ENCODE measurements at places on chromosomes 5 and 9. TPM values are rescaled to one million over a fixed set of nuclear protein-coding genes. Genes with fewer than 3 reads are reported as not detected.

- DNase-seq = no peak
Measured at GRCh38 chr9:133773889-133774655, 35.9 kb upstream of the SARDH start.

DNA sequence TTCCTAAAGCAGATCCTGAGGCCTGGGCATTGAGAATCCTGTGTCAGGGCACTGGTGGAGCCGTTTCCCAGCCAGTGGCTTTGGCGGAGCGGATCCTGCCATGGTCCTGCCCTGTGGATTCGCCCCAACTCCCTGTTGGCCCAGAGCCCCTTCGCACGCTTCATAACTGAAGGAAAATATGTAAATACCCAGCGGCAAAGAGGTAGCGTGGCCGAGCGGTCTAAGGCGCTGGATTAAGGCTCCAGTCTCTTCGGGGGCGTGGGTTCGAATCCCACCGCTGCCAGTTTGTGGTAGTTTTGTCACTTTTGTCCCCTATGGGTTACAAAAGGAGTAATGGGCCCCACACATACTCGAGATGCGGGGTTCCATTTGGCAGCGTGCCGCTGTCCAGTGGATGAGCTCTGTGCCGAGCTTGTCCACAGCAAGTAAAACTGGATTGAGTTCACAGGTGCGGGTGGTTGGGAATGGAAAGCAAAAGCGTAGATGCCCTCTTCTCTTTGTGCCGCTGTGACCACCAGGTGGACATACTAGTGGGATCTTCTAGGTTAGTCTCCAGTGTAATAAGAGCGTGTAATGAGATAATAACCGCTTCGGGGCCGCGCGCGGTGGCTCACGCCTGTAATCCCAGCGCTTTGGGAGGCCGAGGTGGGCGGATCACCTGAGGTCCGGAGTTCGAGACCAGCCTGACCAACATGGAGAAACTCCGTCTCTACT is 17.3 kb downstream of the TRIM7 start:
- DNase-seq = peak; percentile 85

- peak; percentile 47 for DNase-seq
Measured at GRCh38 chr5:156043351-156043750, 283.6 kb upstream of the SGCD start.

- DNase-seq = no peak
Measured at GRCh38 chr5:91090995-91091394, 292.1 kb downstream of the ARRDC3 start.

Gene FAM53C
- 20.9 TPM for polyA plus RNA-seq

GRCh38 chr9:77807281-77807683 is 159.2 kb upstream of the GNA14 start:
- no peak for DNase-seq

GRCh38 chr9:73543727-73544126 is 392.1 kb downstream of the ANXA1 start:
- no peak for DNase-seq

DNA sequence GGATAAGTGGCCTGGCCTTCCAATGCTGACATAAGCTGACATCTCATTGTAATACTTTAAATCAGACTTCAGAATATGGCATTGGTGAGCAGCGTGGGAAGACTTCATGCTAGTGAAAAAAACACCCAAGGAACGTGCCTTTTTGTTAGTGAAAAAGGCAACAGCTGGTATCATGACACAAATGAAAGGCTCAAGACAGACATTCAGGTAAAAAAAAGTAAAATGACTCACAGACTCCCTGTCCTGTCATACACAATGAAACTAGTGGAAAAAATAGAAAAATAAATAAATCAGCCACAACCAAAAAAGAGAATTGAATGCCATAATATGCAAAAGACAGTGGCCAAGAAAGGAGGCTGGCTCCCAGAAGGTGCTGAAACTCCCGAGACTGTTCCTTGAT is 24.4 kb upstream of the PPP1R2B start:
- DNase-seq = no peak

Gene DNAJB5
- polyA plus RNA-seq = 49.4 TPM

Gene FABP6
- 7.7 TPM for polyA plus RNA-seq

GRCh38 chr9:134378901-134379338 is 52.7 kb downstream of the RXRA start:
- no peak for DNase-seq

Data from brain (organoid and tissue), 16 donors.